ENCODE measurements at places on chromosomes 1 and 21. TPM values are rescaled to one million over a fixed set of nuclear protein-coding genes. Genes with fewer than 3 reads are reported as not detected.

GRCh38 chr1:92599184-92599583 lies 112.5 kb upstream of the GFI1 start:
- no peak for DNase-seq

DNA sequence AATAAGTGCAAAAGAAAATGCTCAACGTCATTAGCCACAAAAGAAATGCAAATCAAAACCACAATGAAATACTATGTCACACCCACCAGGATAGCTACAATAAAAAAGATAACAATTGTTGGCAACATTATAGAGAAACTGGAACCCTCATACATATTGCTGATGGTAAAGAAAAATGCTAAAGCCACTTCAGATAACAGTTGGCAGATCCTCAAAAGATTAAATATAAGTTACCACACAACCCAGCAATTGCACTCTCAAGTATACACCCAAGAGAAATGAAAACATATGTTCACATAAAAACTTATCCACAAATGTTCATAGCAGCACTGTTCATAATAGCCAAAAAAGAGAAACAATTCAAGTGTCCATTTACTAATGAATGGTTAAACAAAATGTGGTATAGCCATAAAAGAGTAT lies 20.7 kb downstream of the TRIM33 start:
- DNase-seq: no peak

- DNase-seq: no peak
Observed at GRCh38 chr1:118184739-118185083, 317 bp downstream of the SPAG17 start.

Gene CELSR2
- total RNA-seq: 39.0 TPM

GRCh38 chr1:25731148-25731547 lies 68.8 kb upstream of the SELENON start:
- DNase-seq: no peak

GRCh38 chr1:1730870-1731269 lies 6.7 kb upstream of the CDK11A start:
- DNase-seq: no peak

Gene SELP
- total RNA-seq: 0.27 TPM

- DNase-seq: no peak
Observed at GRCh38 chr21:31887391-31887841, 14.6 kb downstream of the HUNK start.

DNA sequence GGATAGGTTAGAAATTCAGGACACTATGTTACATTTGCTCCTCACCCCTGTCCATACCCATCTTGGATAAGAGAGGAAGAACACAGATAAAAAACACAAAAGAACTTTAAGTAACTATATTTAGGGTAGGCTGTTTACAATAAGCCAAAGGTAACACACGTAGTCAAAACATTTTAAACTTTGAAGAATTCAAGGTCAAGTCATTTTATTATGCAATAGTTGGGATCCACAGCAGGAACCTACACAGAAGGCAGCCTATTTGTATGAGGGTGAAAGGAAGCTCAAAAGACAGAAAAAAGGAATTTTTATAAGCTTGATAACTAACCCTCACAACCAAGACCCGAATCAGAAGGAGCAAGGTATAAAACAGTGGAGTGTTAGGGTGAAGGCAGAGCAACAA lies 89.6 kb downstream of the ZSWIM5 start:
- no peak for DNase-seq

DNA sequence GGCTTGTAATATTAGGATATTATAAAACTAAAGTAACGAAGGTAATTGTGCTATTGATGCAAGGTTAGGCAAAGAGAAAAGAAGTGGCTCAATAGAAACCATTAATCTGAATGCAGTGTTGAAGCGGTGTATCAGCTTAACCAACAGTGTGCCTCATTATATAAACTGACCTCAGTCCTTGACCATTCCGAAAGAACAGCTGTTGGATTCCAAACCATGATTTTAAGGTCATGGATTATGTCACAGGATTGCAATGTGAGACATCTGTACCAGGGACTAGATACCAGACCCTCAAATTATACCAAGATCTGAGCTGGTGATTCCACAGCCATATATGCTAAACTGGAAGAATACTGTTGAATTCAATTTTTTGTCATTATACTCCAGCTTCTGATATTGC lies 134.2 kb upstream of the HP1BP3 start:
- no peak for DNase-seq

Gene MLLT11
- total RNA-seq: 53.8 TPM

- peak; percentile 5 for DNase-seq
Observed at GRCh38 chr1:218665221-218665620, 320.1 kb downstream of the TGFB2 start.

Gene SPATA45
- 1.9 TPM for total RNA-seq

DNA sequence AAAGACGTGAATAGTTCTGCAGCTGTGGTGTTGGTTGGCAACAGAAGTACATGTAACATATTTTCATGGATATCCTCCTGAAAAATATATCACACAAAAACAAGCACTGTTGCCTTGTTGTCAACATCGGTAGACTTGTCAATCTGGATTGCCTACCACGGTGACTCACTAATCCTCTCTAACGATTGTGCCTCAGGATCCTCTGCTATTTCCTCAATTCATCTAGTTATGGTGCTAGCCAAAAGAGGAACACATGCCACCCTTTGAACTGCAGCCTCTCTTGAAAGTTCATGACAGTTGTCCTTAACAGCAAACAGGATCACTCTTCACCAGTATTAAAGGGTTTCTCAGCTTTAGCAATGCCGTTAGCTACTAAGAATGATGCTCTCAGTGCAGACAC lies 25.7 kb downstream of the RASAL2 start:
- no peak for DNase-seq

DNA sequence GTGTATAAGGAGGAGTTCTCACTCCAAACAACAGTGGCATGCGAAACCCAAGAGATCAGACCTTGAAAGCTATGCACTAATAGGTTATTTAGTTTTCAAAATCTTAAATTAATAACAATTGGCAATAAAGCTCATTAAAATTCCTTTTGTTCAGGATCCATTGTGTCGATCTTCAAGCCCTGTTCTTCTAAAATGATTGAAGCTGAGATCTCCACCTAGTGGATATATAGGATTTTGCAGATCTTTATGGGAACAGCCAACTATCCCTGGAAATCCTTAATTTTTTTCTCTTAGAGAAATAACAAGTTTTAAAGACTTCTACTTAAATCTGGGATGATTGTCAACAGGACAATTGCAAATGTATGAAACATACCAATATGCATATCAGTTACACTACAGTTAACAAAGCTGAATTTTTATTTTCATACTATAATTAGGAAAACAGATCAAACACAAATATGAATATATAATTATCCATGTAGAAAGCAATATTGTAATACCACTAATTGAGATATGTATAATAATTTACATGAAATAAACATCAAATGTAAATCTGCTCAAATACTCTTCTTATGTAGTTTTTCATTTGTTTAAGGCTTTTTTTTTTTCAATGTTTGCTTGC lies 43.3 kb downstream of the LRRC53 start:
- peak; percentile 49 for DNase-seq

DNA sequence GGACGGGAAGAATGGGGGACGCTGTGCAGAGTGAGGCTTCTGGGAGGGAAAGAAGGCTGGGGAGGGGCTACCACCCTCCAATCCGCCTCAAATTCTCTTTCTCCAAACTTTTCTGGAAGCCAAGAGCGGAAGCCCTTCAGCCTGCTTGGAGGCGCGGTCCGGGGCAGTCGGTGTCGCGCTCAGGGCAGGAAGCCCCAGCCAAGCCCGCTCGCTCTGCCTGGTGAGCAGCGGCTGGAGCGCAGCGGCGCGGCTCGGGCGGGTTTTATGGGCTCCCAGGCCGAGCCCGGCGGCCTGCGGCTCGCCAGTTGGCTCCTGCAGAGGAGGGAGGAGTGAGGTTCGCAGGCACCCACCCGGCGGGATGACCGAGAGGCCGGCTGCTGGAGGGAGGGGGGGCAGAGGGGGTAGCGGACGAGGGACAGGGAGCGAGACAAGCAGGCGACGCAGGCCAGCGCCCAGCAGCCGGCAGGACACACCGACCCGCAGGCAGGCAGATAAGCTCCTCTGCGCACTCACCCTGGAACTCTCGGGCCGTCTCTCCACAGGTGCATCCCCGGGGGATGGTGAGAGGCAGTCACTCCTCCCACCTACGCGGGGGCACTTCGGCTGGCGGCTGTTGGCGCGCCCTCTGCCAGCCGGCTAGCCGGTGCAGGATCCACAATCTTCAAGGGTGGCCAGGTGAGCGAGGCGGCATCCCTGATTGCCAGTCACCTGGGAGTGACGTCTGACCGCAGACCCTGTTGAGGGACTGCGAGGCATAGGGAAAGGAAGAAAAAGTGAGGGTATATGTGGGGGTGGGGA lies at the start of gene AVPR1B:
Gene AVPR1B, minus strand, starts transcription at position 238 of the 798 bp plus-strand sequence. CDS start 498 bp downstream, outside the sequence.
- peak; percentile 38 for DNase-seq

DNA sequence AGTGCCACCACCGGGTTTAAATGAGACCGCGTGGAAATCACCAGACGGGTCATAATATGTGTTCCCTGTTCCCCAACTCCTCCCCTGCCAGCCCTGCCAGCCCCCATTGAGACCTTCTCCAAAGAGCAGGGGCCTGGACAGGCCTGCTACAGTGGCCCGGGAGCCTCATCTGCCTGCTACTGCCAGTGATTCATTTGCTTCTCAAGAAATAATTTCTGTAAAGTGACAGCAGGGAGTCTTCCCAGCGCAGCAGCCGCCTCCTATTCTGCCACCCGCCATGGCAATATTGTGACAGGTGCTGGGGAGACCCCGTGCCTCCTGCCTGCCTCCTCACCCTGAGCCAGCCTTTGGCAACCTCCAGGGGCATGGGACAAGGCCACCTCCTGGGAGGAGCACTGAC lies 8.9 kb downstream of the IFFO2 start:
- no peak for DNase-seq

DNA sequence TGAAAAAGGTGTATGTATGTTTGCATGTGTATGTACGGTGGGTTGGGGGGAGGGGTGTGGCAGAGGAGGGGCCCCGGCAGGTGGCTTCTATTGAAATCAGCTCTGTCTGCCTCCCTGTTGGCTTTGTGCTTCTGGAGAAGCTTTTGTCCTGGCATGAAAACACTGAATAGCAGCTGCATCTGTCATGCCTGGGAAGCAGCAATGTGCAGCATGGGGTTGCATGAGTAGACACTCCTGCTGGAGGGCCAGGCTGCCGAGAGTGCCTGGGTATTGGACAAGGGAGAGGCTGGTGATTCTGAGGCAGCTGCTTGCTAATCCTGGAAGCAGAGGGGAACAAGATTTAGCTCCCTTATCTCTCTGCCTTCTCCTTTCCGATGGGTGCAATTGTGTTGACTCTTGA lies 20.5 kb downstream of the MAPKAPK2 start:
- DNase-seq: peak; percentile 59

- no peak for DNase-seq
Observed at GRCh38 chr1:14993414-14993813, 160.1 kb upstream of the TMEM51 start.

DNA sequence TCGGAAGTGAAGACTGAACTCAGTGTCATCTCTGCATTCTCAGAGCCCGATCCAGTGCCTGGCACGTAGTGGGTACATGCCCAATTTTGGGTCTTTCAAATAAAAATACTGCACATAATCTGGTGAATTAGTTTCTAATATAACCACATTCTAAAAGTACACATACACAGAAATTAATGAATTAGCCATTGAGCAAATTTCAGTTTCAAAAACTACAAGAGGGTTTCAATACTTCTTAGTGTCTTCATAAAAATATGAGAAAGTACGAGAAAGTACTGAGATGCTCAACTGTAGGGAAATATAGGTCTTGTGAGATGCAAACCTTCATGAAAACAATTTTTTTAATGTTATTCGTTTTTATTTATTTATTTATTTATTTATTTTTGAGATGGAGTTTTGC lies 86.9 kb downstream of the SMYD2 start:
- no peak for DNase-seq

GRCh38 chr1:223763251-223763650 lies 50.9 kb downstream of the CAPN2 start:
- DNase-seq: no peak

Gene TNFAIP8L2
- total RNA-seq: 1.6 TPM

GRCh38 chr1:201763455-201764140 lies 65.4 kb upstream of the IPO9 start:
- DNase-seq: no peak

DNA sequence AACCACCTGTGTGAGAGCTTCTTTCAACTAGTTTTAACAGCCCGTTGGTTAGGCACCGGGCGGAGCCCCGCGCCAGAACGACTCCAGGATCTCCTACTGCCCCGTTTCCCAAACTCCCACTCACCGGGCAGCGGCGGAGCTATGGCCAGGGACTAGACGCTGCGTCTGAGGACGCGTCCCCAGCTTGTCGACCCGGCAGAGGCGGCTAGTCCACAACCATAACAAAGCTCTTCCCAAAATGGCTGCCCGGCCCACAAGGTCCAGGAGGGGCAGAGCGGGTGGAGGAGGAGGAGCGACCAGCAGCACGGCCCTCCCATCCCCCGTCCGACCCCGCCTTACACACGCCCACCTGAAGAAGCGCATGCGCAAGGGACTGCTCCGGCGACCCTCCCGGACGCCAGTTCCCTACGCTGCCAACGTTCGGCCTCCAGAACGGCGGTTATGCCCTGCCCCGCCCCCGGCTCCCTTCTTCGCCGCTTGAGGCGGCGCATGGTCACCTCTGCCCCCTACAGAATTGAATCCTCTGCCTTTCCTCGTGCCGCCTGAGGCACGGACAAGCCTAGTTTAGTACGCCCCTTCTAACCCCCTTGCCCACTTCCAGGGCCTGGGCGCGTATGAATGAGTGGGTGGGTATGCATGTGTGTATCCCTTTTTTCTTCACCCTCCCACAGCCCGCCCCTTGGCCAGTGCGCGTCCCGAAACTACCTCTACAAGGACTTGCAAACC lies at the start of gene GPBP1L1:
Gene GPBP1L1, minus strand, starts transcription at position 246 of the 726 bp plus-strand sequence. CDS start 27,446 bp downstream, outside the sequence.
- DNase-seq: peak; percentile 99

Gene SPRR2D
- not detected for total RNA-seq

Gene LHX8
- 0.64 TPM for total RNA-seq

Gene TRIM46
- 16.7 TPM for total RNA-seq

DNA sequence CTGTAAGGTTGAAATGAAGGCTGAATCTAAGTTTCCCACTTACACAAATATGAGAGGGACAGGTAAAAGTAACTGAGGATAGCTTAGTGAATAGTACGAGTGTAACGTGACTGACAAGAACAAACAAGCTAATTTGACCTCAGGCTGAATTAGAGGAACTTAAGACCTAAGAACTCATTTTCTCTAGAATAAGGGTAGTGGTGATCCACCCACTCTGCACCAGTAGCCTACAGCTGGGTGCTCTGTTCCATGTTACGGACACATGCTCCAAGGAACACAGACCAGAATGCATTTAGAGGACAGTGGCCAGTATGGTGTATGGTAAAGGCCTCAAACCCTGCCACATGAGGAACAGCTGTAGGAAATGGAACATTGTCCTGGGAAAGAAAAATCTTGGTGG lies 14.9 kb upstream of the TMEM9 start:
- DNase-seq: no peak

Data from cerebellum (tissue), 4 donors.